ENCODE measurements at places on chromosomes 3 and 15. TPM values are rescaled to one million over a fixed set of nuclear protein-coding genes. Genes with fewer than 3 reads are reported as not detected.

Gene TCF12
- total RNA-seq, result 93.2 TPM

Gene AGBL1
- total RNA-seq, result not detected

Gene RAP2B
- 17.7 TPM for total RNA-seq

Gene ACP3
- 7.7 TPM for total RNA-seq

Gene ECE2
- not detected for total RNA-seq

Gene IMPG2
- 0.72 TPM for total RNA-seq

Gene GCNT3
- 17.5 TPM for total RNA-seq

Gene WDR72
- total RNA-seq, result 6.4 TPM

Gene SH2D7
- total RNA-seq, result not detected

DNA sequence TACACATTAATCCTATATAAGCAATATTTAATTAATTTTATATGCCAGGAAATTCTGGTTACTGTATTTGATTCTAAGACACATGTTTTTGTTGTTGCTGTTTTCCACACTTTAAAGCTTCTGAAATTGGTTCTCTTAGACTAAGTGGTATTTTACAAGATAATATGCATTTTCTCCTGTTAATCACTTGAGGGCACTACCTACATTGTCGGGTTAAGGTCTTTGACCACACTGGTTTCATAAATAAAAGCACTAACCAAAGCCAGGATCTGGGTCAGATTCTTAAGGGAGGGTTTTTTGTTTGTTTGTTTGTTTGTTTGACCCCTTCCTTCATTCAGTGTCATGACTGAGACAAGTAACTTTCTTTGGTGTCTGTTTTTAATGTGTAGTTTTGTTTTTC is 590.2 kb downstream of the RBMS3 start:
- H3K27me3 ChIP-seq, result no peaks in the 10 kb centered on the region
- no peak for DNase-seq
- no peaks in the 10 kb centered on the region for H3K4me1 ChIP-seq
- no peak overlapping the region for H3K27ac ChIP-seq

- no peaks in the 10 kb centered on the region for H3K36me3 ChIP-seq
- H3K27me3 ChIP-seq, result no peaks in the 10 kb centered on the region
- H3K4me1 ChIP-seq, result no peaks in the 10 kb centered on the region
- DNase-seq, result no peak
- H3K27ac ChIP-seq, result no peak overlapping the region
Observed at GRCh38 chr3:119741657-119742590, 39.1 kb downstream of the CFAP91 start.

- H3K27ac ChIP-seq, result no peak overlapping the region
- H3K27me3 ChIP-seq, result no peaks in the 10 kb centered on the region
- peaks cover 9% of the 10 kb centered on the region for H3K4me1 ChIP-seq
- DNase-seq, result no peak
- H3K36me3 ChIP-seq, result no peaks in the 10 kb centered on the region
- H3K4me3 ChIP-seq, result no peak overlapping the region
Observed at GRCh38 chr3:124650798-124651197, 79.5 kb upstream of the UMPS start.

GRCh38 chr3:124558991-124559845 is 171.0 kb upstream of the UMPS start:
- H3K27me3 ChIP-seq, result no peaks in the 10 kb centered on the region
- H3K36me3 ChIP-seq, result no peaks in the 10 kb centered on the region

- no peaks in the 10 kb centered on the region for H3K27me3 ChIP-seq
- no peak overlapping the region for H3K27ac ChIP-seq
- no peaks in the 10 kb centered on the region for H3K4me1 ChIP-seq
- H3K4me3 ChIP-seq, result no peak overlapping the region
- H3K36me3 ChIP-seq, result no peaks in the 10 kb centered on the region
Observed at GRCh38 chr3:56275120-56275519, 193.1 kb downstream of the ERC2 start.

GRCh38 chr3:8622873-8623691 is 21.5 kb downstream of the SSUH2 start:
- H3K36me3 ChIP-seq, result no peaks in the 10 kb centered on the region
- H3K4me1 ChIP-seq, result peaks cover 16% of the 10 kb centered on the region

DNA sequence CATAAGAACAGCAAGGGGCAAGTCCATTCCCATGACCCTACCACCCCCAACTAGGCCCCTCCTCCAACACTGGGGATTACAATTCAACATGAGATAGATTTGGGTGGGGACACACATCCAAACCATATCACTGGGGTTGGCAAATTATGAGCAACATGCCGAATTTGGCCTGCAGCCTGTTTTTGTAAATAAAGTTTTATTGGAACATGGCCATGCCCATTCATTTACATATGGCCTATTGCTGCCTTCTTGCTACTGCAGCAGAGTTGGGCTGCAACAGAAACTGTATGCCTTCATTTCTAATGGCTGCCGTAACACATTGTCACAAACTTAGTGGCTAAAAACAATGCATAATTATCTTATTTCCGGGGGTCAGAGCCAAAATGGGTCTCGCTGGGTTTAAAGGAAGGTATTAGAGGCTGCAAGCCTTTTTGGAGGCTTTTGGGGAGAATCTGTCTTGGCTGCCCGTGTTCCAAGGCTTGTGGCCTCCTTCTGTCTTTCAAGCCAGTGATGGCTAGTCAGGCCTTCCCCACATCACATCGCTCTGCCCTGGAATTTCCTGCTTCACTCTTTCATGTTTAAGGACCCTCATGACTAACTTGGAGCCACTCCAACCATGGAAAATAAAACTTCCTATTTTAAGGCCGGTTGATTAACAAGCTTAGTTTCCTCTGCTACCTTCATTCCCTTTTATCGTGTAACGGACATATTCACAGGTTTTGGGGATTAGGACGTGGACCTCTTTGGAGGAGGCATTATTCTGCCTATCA is 428.5 kb upstream of the PROK2 start:
- H3K4me1 ChIP-seq, result no peaks in the 10 kb centered on the region
- H3K27ac ChIP-seq, result no peak overlapping the region
- no peaks in the 10 kb centered on the region for H3K36me3 ChIP-seq
- DNase-seq, result no peak
